Heart right ventricle (tissue), 16 donors: ENCODE measurements at places on chromosomes 1 and 21. TPM values are rescaled to one million over a fixed set of nuclear protein-coding genes. Genes with fewer than 3 reads are reported as not detected.

GRCh38 chr1:18927654-18928272 lies 25.4 kb upstream of the ALDH4A1 start:
- no peak for DNase-seq

- DNase-seq, result no peak
Measured at GRCh38 chr1:181793831-181794230, 267.7 kb downstream of the ZNF648 start.

DNA sequence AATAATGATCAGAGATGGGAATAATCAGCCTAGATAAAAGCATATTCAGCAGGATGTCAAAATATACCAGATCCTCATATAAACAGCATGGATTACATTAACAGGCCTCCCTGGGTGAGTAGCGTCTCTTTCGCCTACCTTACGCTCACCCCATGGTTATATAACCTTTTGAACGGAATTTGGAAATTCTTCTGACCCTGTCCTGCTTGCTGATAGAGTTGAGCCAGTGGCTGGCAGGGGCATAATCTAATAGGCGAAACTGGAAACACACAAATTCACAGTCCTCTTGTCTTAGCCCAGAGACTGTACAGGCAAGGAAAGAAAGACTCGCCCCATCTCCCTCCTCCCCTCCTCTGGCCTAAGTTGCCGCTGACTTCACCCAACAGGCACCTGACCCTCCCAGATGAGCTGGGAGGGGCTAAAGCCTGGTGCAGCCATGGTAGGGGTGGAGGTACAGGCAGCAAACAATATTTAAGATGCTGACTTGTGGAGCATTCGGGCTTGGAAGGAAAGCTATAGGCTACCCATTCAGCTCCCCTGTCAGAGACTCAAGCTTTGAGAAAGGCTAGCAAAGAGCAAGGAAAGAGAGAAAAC lies at the start of gene ANGPTL7:
Gene ANGPTL7, plus strand, starts transcription at position 498 of the 594 bp plus-strand sequence. CDS start 225 bp downstream, outside the sequence.
- no peak for DNase-seq

DNA sequence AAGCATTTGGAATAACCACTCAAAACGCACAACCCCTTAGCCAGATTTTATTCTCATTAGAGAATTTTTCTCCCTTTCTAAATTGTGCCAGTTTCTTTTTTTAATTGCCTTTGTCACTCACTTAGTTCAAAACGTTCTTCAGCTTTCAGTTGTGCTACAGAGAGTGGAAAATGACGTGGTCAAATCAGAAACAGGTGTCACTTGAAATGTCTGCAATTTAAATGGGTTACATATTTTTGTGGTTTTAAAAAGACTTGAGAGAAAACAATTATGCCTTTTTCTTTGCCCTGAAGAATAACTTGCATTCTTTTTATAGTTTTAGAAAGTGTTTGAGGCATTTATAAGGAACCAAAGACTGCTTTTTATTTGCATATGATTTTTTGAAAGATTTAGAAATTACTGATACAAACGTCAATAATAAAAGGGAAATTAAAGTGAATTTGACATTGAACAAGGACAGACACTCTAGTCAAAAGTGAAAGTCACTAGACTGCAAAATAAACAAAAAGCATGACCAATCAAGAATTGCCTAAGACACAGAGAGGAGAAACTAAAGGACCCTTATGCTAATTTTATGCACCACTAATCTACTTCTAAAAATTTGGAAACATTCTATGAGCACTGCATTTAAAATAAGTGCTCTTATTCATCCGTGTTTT lies 191.0 kb downstream of the TPR start:
- DNase-seq, result no peak

- DNase-seq, result no peak
Measured at GRCh38 chr1:88608139-88608943, 75.7 kb upstream of the PKN2 start.

DNA sequence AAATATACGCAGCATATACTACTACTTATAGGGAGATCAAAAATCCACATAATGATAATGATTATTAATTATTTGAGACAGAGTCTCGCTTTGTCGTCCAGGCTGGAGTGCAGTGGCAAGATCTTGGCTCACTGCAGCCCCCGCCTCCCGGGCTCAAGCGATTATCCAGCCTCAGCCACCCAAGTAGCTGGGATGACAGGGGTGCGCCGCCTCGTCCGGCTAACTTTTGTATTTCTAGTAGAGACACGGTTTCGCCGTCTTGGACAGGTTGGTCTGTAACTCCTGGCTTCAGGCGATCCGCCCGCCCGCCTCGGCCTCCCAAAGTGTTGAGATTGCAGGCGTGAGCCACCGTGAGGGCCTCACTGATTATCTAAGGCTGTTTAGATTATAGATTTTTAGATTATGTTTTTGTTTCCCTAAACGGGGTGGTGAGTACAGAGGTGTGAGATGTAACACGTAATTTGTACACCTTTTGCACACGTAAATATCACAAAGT lies 548 bp upstream of the SLC25A33 start:
- DNase-seq, result no peak

- no peak for DNase-seq
Measured at GRCh38 chr1:224264321-224264720, 65.7 kb downstream of the NVL start.

DNA sequence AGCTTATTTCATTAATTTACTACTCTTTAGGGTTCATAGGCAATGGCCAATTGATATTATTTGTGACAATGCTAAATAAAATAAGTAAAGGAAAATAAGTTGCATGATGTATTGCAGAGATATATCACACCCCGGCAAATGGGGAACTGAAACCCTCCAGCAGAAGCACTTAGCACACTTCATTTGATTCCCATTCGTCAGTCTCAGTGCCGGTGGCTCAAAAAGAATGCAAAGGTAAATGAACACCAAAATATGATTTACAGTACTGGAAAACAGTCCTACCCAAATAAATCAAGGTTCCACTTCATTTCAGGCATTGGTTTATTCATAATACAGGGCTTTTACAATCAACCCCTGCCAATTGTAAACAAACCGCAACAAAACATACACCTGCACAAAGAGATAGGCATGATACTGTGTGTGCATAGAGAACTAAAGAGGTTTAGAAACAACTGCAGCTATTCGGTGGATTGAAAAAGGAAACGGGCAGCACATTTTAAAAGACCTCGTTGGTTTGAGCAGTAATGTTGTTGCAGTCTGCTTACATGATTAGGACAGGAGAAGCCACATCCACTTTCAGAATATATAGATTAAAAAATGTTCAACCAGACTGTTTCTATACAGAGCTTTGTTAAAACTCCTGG lies 1019.2 kb downstream of the TTLL7 start:
- no peak for DNase-seq

- no peak for DNase-seq
Measured at GRCh38 chr21:41611441-41611840, 103.5 kb upstream of the TMPRSS2 start.

Gene PSRC1
- 2.3 TPM for polyA plus RNA-seq

DNA sequence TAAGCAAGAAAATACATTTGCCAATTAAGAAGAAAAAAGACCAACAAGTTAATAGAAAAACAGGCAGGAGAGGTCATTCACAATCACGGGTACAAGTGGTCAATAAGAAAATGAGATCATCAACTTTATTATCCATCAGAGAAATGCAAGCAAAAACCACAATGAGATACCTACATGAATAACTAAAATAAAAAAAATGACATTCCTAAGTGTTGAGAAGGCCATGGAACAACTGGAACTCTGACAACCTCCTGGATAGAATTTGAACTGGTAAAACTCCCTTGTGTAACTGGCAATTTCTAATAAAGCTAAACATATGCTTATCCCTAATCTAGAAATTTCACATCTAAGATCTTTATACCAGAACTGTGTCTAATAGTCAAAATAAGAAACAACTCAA lies 135.4 kb upstream of the BACE2 start:
- no peak for DNase-seq

DNA sequence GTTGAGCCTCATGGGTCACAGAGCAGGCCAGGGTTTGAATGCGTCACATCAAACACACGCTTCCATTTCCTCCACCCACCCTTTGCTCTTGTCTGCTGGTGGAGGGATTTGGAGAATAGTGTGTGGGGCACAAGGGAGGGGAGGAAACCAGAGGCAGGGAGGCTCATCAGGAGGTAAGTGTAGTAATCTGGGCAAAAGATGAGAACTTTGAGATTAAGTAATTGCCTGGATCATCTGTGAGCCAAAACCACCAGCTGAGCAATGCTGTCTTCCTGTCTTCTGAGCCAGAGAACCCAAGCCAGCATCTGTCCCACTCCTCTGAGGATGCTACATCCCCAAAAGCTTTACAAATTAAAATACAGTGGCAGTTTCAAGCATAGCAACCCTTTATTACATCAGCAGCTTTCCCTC lies 45.2 kb downstream of the C8B start:
- DNase-seq, result no peak

- DNase-seq, result no peak
Measured at GRCh38 chr1:99855914-99856450, 5.8 kb downstream of the AGL start.

DNA sequence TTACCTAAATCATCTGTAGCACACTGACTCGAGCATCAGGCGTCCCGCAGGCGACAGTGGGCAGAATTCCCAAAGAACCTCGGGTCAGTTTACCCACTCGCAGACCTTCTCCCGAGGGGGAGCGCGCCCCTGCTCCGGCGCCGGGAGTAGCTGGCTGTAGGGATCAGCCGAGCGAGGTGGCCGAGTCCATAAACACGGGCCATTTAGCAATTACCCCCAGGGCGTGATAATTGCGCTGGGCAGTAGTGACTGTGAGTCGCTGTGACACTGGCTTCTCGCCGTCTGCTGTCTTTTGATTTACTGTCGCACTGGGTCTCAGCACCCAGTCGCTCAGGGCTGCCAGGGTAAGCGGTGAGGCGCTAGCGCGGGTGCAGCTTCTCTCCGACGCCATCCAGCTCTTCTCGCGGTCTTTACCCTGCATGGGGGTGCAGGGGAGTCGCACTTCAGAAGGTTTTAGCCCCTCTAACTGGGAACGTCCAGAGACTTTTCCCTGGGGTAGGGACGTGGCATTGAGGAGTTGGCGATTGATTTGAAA lies 16.2 kb downstream of the HLX start:
- no peak for DNase-seq

- DNase-seq, result no peak
Measured at GRCh38 chr1:240405751-240406150, 206.2 kb downstream of the GREM2 start.

DNA sequence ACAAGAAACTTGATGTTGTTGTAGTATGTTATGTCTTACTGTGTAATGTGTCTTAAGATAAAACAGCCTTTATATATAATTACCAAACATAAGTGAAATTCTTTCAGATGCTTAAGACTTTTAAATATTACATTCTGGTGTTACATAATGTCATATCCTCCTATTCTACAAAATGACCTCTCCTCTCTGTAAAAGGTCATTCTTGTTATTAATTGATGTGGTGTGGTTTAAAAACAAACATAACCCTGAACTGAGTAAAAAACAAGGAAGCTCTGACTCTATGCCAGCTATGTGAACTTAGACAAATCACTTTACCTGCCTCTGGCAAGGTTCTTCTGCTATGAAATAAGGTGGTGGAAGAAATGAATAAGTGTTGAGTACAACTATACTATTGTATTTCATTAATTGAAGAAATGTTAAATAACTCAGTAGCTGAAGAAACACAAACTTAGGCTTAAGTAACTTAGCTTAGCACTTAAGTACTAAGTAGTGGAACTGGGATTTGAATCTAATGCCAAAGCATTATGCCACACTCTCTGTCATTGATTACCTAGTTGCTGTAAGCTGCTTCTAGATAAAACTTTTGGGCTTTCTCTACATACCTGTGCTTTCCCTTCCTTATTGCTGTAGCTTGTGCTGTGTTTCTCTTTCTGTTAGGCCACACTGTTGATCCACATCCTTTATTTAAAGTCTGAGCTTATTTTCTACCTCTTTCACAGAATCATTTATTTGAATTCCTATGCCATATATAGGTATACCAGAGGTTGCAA lies 859 bp upstream of the ANGPTL1 start:
- DNase-seq, result no peak

Gene RHD
- polyA plus RNA-seq, result not detected

DNA sequence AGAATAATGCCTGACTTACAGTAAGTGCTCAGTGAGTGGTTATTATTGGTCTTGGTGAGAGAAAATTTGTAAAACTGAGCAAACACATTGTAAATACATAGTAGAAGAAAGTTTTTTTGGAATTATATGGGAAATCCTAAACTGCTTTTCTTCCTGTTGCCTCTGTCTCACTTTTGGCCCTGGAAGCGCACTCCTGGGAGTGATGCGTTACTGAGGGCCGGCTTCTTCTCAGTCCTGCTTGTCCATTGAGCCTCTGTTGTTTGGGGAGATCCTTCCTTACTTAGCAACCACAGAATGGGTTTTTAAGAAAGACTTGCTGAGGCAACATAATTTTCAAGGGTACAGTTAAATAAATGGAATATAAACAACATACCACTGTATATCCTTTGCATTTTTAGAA lies 166.0 kb downstream of the EDEM3 start:
- DNase-seq, result no peak

DNA sequence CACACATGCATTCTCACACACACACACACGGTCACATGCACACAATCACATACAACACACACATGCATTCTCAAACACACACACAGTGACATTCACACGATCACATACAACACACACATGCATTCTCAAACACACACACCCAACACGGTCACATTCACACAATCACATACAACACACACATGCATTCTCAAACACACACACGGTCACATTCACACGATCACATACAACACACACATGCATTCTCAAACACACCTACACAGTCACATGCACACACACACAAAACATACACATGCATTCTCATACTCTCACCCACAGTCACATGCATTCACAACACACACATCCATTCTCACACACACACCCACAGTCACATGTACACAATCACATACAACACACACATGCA lies 135.0 kb downstream of the CASZ1 start:
- no peak for DNase-seq

Gene TNN
- 0.03 TPM for polyA plus RNA-seq

DNA sequence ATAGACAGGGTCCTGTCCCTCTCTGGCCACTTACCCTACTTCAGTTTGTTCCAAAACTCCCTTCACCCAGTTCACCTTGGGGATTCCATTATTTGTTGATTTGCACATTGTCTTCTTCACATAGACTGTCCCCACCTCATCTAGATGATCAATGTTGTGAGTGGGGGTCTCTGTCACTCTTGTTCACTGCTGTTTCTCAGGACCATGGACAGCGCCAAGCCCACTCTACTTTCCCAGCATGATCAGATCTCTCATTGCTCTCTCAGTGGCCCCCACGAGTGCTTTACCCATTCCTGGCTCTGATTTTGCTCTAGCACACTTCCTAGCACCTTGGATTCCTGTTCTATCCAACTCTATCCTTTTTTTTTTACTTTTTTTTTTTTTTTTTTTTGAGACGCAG lies 45.4 kb upstream of the IGSF21 start:
- no peak for DNase-seq

GRCh38 chr1:230340526-230341161 lies 85.5 kb downstream of the PGBD5 start:
- peak; percentile 51 for DNase-seq
